ENCODE measurements at places on chromosomes 3 and 15. TPM values are rescaled to one million over a fixed set of nuclear protein-coding genes. Genes with fewer than 3 reads are reported as not detected.

The CHRNA7 gene
- total RNA-seq = 3.7 TPM

The THPO gene
- not detected for total RNA-seq

The CYB561D2 gene
- total RNA-seq = 39.6 TPM

The ACKR4 gene
- 0.32 TPM for total RNA-seq

The SHQ1 gene
- 35.9 TPM for total RNA-seq
